Vagina (tissue), 2 donors: ENCODE measurements at places on chromosomes 2 and 18.

- H3K27ac ChIP-seq: no peak overlapping the region
- no peaks in the 10 kb centered on the region for H3K36me3 ChIP-seq
- no peaks in the 10 kb centered on the region for H3K4me1 ChIP-seq
- H3K4me3 ChIP-seq: no peak overlapping the region
- no peaks in the 10 kb centered on the region for H3K27me3 ChIP-seq
These were observed 154.1 kb upstream of the RBBP8 start for GRCh38 chr18:22778996-22779395.

- no peaks in the 10 kb centered on the region for H3K36me3 ChIP-seq
- H3K27me3 ChIP-seq: no peaks in the 10 kb centered on the region
- DNase-seq: no peak
These were observed 150.8 kb downstream of the PXDN start for GRCh38 chr2:1593371-1594122.

- H3K27ac ChIP-seq: no peak overlapping the region
- no peak for DNase-seq
- no peaks in the 10 kb centered on the region for H3K27me3 ChIP-seq
- no peaks in the 10 kb centered on the region for H3K36me3 ChIP-seq
These were observed 36.6 kb downstream of the DARS1 start for GRCh38 chr2:135948642-135949355.

DNA sequence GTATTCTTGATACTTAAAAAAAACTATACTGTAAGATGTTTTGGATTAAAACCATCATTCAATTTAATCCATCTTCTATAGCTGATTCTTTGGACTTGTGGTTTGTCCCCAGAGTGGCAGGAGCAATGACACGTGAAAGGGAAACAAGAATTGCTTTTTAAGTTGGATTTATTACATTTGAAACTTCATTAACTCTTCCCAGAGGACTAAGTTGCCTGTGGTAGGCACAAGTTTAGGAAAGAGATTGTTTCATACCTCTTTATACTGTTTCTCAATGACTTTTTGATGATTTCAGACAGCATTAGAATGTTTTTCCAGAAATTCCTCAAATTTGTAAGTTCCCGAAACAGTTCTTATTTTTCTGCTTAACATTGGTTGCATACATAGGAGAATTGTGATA lies 41.3 kb downstream of the ACVR2A start:
- no peaks in the 10 kb centered on the region for H3K27me3 ChIP-seq
- no peak for DNase-seq
- peaks cover 20% of the 10 kb centered on the region for H3K4me1 ChIP-seq
- no peaks in the 10 kb centered on the region for H3K36me3 ChIP-seq
- no peak overlapping the region for H3K4me3 ChIP-seq

- no peak overlapping the region for H3K4me3 ChIP-seq
- H3K27ac ChIP-seq: no peak overlapping the region
- no peaks in the 10 kb centered on the region for H3K27me3 ChIP-seq
- H3K36me3 ChIP-seq: no peaks in the 10 kb centered on the region
- H3K4me1 ChIP-seq: peaks cover 21% of the 10 kb centered on the region
These were observed 11.1 kb downstream of the HDAC4 start for GRCh38 chr2:239389414-239390329.

- no peak overlapping the region for H3K27ac ChIP-seq
- no peaks in the 10 kb centered on the region for H3K27me3 ChIP-seq
- no peaks in the 10 kb centered on the region for H3K36me3 ChIP-seq
- no peaks in the 10 kb centered on the region for H3K4me1 ChIP-seq
These were observed 91.8 kb upstream of the NEDD4L start for GRCh38 chr18:57951999-57952774.

DNA sequence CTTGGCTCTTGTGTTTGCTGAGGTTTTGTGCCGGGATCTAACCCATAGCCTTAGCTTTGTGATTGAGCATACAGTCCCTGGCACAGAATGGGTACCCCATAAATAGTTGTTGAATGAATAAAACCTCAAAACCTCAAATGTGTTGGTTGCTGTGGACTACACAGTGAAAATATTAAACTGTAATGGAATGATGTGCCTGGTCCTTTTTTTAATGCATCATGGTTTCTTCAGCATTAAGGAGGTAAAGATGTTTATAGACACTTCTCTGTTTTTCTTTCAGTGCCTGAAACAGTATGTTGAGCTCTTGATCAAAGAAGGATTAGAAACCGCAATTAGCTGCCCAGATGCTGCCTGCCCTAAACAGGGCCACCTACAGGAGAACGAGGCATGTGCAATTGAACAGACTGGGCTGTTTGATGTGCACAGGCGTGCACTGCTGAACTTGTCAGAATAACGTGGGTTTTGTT lies 97.0 kb downstream of the RNF144A start:
- peaks cover 97% of the 10 kb centered on the region for H3K4me1 ChIP-seq
- no peak for DNase-seq
- peak overlapping the region; percentile 86 for H3K27ac ChIP-seq
- H3K27me3 ChIP-seq: no peaks in the 10 kb centered on the region

- no peaks in the 10 kb centered on the region for H3K27me3 ChIP-seq
- no peaks in the 10 kb centered on the region for H3K36me3 ChIP-seq
- DNase-seq: no peak
- peaks cover 11% of the 10 kb centered on the region for H3K4me1 ChIP-seq
- no peak overlapping the region for H3K27ac ChIP-seq
- H3K4me3 ChIP-seq: no peak overlapping the region
These were observed 80.3 kb downstream of the FMNL2 start for GRCh38 chr2:152415231-152415642.

- no peaks in the 10 kb centered on the region for H3K36me3 ChIP-seq
- no peaks in the 10 kb centered on the region for H3K27me3 ChIP-seq
- no peak for DNase-seq
- no peak overlapping the region for H3K27ac ChIP-seq
These were observed 161.0 kb upstream of the ZFP36L2 start for GRCh38 chr2:43387092-43388062.

DNA sequence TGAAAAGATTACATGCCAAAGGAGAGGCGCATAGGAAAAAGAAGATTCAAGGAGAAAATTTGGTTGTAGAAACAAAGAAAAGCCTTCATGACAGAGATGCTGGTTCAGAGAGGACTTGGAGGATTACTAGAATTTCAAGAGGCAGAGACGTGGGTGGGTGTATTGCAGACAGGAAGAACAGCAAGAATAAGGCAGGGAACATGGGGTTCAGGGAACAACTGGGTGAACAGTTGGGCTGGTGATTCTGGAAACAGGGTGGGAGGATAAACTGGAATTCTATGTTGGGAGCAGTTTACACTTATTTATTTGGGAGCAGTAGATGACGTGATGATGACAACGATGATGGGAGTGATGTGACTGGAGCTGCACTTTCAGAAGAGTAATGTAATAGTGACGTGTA lies 18.4 kb upstream of the GMCL1 start:
- H3K27me3 ChIP-seq: no peaks in the 10 kb centered on the region
- no peak overlapping the region for H3K4me3 ChIP-seq
- H3K4me1 ChIP-seq: no peaks in the 10 kb centered on the region
- H3K36me3 ChIP-seq: peaks cover 78% of the 10 kb centered on the region

DNA sequence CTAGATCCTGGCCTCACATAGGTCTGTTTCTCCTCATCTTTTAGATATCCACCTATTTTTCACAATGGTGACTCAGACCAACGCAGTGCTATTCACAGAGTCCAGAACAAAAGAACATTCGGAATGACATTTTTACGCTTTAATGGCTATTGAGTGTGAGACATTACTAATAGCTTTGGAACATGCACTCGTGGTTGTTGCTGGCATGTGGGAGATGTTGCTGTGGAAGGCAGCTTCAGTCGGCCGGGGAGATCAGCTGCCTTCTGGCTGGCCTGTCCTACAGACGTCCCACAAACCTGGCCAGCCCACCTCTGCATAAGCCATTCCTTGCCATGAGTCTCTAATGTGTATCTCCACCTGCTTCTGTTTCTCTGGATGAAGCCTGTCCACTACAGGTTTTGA lies 3.4 kb downstream of the MBP start:
- H3K27me3 ChIP-seq: no peaks in the 10 kb centered on the region
- DNase-seq: peak; percentile 92
- peak overlapping the region; percentile 69 for H3K27ac ChIP-seq
- peaks cover 73% of the 10 kb centered on the region for H3K4me1 ChIP-seq
- no peak overlapping the region for H3K4me3 ChIP-seq

DNA sequence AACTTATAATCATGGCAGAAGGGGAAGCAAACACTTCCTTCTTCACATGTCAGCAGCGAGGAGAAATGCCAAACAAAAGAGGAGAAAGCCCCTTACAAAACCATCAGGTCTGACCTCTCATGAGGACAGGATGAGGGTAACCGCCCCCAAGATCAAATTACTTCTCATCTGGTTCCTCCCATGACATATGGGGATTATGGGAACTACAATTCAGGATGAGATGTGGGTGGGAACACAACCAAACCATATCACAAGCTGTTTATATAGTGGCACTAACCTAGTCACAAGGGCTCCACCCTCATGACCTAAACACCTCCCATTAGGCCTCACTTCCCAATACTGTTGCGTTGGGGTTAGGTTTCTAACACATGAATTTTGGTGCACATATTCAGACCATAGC lies 110.0 kb downstream of the OSBPL6 start:
- H3K27ac ChIP-seq: no peak overlapping the region
- H3K27me3 ChIP-seq: no peaks in the 10 kb centered on the region
- no peak overlapping the region for H3K4me3 ChIP-seq
- H3K36me3 ChIP-seq: no peaks in the 10 kb centered on the region

GRCh38 chr2:63765117-63765516 lies 76.6 kb upstream of the UGP2 start:
- DNase-seq: no peak
- no peaks in the 10 kb centered on the region for H3K27me3 ChIP-seq
- H3K4me1 ChIP-seq: no peaks in the 10 kb centered on the region
- no peak overlapping the region for H3K4me3 ChIP-seq
- H3K36me3 ChIP-seq: no peaks in the 10 kb centered on the region

- H3K27ac ChIP-seq: peak overlapping the region; percentile 87
- peaks cover 86% of the 10 kb centered on the region for H3K4me1 ChIP-seq
- no peak overlapping the region for H3K4me3 ChIP-seq
- no peaks in the 10 kb centered on the region for H3K36me3 ChIP-seq
- DNase-seq: no peak
These were observed 168.4 kb upstream of the HAAO start for GRCh38 chr2:42960842-42961180.

DNA sequence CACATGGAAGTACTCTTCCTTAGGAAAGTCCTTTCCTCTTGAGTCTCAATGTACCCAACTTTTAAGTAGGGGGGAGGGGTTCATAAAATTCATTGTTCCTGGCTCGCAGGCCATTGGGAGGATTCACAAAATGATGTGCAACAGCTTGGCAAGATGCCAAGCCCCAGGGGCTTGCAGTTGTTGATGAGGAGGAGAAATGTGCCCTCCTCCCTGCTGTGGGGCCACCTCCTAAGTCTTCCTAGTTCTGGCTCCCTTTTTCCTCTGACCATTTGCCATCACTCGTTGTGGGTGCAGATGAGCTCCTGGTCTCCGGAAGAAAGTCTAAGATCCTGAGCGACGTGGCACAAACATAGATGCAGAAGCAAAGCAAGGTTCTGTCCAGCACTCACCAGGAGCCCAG lies 435.4 kb downstream of the EIPR1 start:
- H3K27me3 ChIP-seq: no peaks in the 10 kb centered on the region
- no peak for DNase-seq
- no peak overlapping the region for H3K4me3 ChIP-seq
- no peaks in the 10 kb centered on the region for H3K4me1 ChIP-seq
- no peaks in the 10 kb centered on the region for H3K36me3 ChIP-seq
- no peak overlapping the region for H3K27ac ChIP-seq

GRCh38 chr2:236754271-236754944 lies 184.8 kb downstream of the ACKR3 start:
- no peaks in the 10 kb centered on the region for H3K27me3 ChIP-seq
- no peak overlapping the region for H3K4me3 ChIP-seq
- no peak for DNase-seq
- no peak overlapping the region for H3K27ac ChIP-seq
- no peaks in the 10 kb centered on the region for H3K36me3 ChIP-seq

DNA sequence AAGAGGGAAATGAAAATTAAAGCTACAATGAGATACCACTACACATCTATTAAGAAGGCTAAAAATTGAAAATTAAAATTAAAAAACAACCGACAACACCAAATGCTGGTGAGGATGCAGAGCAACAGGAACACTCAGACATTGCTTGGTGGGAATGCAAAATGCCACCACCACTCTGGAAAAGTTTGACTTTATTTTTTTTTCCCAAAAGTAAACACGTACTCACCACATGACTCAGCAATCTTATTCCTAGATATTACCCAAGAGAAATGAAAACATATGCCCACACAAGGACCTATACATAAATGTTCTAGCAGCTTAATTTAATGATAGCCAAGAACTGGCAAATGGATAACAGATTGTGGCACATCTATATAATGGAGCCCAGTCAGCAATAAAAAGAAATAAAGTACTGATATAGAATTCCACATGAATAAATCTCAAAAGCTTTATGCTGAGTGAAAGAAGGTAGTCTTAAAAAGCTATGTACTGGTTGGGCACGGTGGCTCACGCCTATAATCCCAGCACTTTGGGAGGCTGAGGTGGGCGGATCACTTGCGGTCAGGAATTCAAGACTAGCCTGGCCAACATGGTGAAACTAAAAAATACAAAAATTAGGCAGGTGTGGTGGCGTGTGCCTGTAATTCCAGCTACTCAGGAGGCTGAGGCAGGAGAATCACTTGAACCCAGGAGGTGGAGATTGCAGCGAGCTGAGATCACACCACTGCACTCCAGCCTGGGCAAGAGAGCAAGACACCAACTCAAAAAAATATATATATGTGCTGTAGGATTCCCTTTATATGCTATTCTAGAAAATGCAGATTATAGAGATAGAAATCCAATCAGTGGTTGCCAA lies 4.2 kb upstream of the PROC start:
- H3K36me3 ChIP-seq: no peaks in the 10 kb centered on the region
- H3K27me3 ChIP-seq: no peaks in the 10 kb centered on the region
- H3K4me3 ChIP-seq: no peak overlapping the region
- H3K27ac ChIP-seq: no peak overlapping the region
- DNase-seq: no peak

- H3K27me3 ChIP-seq: no peaks in the 10 kb centered on the region
- H3K27ac ChIP-seq: no peak overlapping the region
- no peaks in the 10 kb centered on the region for H3K36me3 ChIP-seq
- H3K4me3 ChIP-seq: no peak overlapping the region
These were observed 251.9 kb downstream of the TTC32 start for GRCh38 chr2:19649785-19650380.
